ENCODE measurements at places on chromosomes 6 and 20. TPM values are rescaled to one million over a fixed set of nuclear protein-coding genes. Genes with fewer than 3 reads are reported as not detected.
A peak's percentile ranks its signal among the peaks of the same experiment; 100 is the strongest.

VSTM2L gene
- 2.8 TPM for total RNA-seq

SLC35F1 gene
- not detected for total RNA-seq

PRICKLE4 gene
- total RNA-seq: 7.1 TPM

DIDO1 gene
- total RNA-seq: 75.6 TPM

NUS1 gene
- total RNA-seq: 52.0 TPM

MCHR2 gene
- total RNA-seq: not detected

FOXS1 gene
- not detected for total RNA-seq

DNA sequence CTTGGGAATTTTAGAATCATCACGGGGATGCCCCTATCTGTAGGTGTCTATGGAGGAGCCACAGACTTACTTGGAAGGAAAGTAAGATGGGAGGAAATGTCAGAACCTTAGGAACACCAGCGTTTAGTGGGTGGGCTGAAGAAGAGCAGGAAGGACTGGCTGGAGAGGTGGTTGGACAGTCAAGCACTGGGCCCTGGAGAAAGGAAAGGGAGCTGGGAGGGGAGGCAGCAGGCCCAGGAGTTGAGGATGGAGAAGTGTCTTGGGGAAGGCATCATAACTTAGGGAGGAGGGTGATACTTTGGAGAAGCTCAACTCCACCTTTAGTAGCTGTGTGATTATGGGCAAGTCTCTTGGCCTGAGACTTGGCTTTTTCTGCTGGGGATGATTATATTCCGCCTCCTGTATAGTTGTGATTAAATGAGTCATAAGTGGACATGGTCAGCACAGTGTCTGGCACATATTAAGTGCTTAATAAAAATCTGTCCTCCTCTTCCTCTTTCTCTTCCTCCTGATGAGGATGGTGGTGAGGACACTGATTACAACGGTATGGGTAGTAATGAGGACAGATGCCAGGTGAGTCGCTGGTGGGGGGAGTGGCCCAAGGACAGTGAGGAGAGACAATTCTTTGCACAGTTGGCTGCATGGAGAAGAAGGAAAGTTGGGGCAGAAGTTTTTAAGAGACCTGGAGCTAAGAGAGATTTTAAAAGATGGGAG lies 125.7 kb downstream of the TOX2 start:
- no peak for DNase-seq
- no peaks in the 10 kb centered on the region for H3K36me3 ChIP-seq
- H3K4me3 ChIP-seq: no peak overlapping the region
- no peak overlapping the region for H3K27ac ChIP-seq
- H3K27me3 ChIP-seq: peaks cover 100% of the 10 kb centered on the region

DNA sequence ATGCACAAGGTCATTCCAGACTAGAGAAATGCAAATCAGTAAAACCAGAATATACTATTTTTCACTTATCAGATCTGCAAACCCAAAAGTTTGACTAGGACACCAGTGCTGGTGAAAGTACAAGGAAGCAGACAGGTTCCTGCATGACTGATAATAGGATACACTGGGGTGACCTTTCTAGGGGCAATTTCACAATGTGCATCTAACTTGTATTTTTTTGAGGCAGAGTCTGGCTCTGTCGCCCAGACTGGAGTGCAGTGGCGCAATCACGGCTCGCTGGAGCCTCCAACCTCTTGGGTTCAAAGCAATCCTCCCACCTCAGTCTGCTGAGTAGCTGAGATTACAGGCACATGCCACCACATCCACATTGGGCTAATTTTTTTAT lies 11.4 kb downstream of the COMMD7 start:
- peak overlapping the region; percentile 86 for H3K27ac ChIP-seq
- peak; percentile 35 for DNase-seq
- H3K27me3 ChIP-seq: no peaks in the 10 kb centered on the region
- H3K4me1 ChIP-seq: peaks cover 27% of the 10 kb centered on the region
- H3K4me3 ChIP-seq: peak overlapping the region; percentile 45
- H3K36me3 ChIP-seq: peaks cover 15% of the 10 kb centered on the region

DNA sequence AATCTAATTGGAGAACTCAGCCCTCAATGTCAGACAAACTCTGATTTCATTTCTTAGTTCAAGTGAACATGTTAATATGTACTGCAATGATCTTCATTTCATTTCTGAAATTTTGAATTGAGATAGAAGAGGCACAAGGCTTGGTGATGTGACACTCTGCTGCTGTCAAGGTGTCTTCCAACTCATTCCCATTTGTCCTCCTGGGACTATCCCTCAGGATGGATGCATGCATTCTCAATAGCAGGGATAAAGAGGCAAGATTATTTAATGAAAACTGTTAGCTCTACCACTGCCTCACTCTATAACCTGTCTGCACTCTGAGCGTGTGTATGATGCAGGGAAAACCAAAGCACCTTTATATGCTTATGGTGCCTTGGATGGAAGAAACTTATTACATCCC lies 78.7 kb downstream of the PLCB1 start:
- H3K4me1 ChIP-seq: no peaks in the 10 kb centered on the region
- H3K27ac ChIP-seq: no peak overlapping the region
- DNase-seq: no peak
- H3K4me3 ChIP-seq: no peak overlapping the region

- H3K27me3 ChIP-seq: no peaks in the 10 kb centered on the region
- no peak overlapping the region for H3K4me3 ChIP-seq
- no peak for DNase-seq
- H3K36me3 ChIP-seq: no peaks in the 10 kb centered on the region
- no peak overlapping the region for H3K27ac ChIP-seq
- peaks cover 12% of the 10 kb centered on the region for H3K4me1 ChIP-seq
Measured at GRCh38 chr6:135525594-135525993, 28.1 kb upstream of the AHI1 start.

- peaks cover 26% of the 10 kb centered on the region for H3K36me3 ChIP-seq
- no peak for DNase-seq
- peaks cover 19% of the 10 kb centered on the region for H3K4me1 ChIP-seq
- no peak overlapping the region for H3K4me3 ChIP-seq
Measured at GRCh38 chr20:51804754-51805153, 2.4 kb upstream of the SALL4 start.

- DNase-seq: no peak
- no peak overlapping the region for H3K4me3 ChIP-seq
- H3K4me1 ChIP-seq: no peaks in the 10 kb centered on the region
- no peaks in the 10 kb centered on the region for H3K36me3 ChIP-seq
Measured at GRCh38 chr20:24729896-24730605, 219.0 kb upstream of the CST7 start.

GRCh38 chr6:163094881-163095280 lies 319.6 kb upstream of the QKI start:
- no peak overlapping the region for H3K27ac ChIP-seq
- H3K27me3 ChIP-seq: no peaks in the 10 kb centered on the region
- no peaks in the 10 kb centered on the region for H3K36me3 ChIP-seq

DNA sequence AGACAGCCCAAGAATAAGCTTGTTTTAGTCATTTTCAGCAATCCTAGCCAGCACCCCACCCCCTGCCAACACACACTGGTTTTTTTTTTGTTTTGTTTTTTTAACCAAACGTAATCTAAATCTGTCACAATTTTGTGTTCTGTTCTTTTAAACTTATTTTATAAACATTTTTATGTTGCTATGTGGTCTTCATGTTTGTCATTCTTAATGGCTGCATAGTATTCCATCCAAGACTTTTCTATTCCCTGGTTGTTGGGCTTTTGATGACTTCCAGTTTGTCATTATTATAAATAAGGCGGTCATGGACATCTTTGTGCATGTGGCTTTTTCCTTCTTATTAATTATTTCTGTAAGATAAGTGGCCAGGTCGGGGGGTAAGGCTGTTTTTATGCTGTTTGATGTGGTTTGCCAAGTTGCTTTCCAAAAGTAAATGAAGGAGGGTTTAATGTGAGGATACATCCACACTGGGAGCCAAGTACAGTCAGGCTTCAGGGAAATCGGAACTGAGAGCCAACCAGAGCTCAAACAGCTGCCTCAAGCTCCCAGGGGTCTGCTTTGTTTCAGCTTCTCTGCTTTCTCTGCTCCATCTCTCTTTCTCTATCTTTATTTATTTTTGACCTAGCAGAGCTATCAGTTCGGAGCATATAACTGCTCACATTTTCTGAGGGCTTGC lies 125.8 kb downstream of the VEGFA start:
- peaks cover 10% of the 10 kb centered on the region for H3K27me3 ChIP-seq
- no peaks in the 10 kb centered on the region for H3K36me3 ChIP-seq
- no peak overlapping the region for H3K27ac ChIP-seq
- peaks cover 8% of the 10 kb centered on the region for H3K4me1 ChIP-seq
- H3K4me3 ChIP-seq: no peak overlapping the region

GRCh38 chr20:50826121-50826520 lies 31.3 kb downstream of the BCAS4 start:
- no peak overlapping the region for H3K4me3 ChIP-seq
- H3K4me1 ChIP-seq: peaks cover 9% of the 10 kb centered on the region
- H3K27me3 ChIP-seq: no peaks in the 10 kb centered on the region
- H3K27ac ChIP-seq: no peak overlapping the region
- no peaks in the 10 kb centered on the region for H3K36me3 ChIP-seq

DNA sequence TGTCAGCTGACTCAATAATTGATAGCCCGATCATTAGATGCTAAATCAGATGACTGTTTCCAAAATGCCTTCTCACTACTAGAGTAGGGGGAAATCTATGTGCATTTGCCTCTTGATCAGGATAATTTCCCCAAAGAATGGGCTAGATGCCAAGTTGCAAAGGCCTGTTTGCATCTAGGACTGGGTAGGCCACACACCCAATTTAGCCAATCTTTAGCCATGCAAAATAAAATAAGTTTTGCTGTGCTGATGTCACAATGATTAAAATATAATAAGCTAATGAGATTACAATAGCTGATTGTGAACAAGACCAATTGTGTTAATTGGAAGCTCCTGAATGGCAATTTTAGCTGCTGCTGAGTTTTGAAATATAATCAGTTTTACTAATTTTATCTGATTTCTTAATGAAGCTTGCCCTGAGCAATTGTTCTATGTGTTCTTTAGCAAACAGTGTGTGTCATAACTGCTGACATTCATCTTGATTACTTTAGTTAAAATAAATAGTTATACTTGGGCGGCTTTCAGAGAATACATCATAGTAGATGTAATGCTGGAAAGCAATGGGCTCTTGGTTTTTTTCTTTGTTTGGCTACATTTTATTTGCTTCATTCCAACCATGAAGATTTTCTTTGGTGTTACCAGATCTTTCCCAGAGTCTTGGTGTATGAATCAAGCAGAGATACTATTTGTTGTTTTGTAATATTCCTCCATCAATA lies 973.2 kb upstream of the SLC35B3 start:
- DNase-seq: no peak
- H3K36me3 ChIP-seq: peaks cover 8% of the 10 kb centered on the region
- H3K4me1 ChIP-seq: peaks cover 26% of the 10 kb centered on the region
- H3K27me3 ChIP-seq: no peaks in the 10 kb centered on the region
- no peak overlapping the region for H3K27ac ChIP-seq

DNA sequence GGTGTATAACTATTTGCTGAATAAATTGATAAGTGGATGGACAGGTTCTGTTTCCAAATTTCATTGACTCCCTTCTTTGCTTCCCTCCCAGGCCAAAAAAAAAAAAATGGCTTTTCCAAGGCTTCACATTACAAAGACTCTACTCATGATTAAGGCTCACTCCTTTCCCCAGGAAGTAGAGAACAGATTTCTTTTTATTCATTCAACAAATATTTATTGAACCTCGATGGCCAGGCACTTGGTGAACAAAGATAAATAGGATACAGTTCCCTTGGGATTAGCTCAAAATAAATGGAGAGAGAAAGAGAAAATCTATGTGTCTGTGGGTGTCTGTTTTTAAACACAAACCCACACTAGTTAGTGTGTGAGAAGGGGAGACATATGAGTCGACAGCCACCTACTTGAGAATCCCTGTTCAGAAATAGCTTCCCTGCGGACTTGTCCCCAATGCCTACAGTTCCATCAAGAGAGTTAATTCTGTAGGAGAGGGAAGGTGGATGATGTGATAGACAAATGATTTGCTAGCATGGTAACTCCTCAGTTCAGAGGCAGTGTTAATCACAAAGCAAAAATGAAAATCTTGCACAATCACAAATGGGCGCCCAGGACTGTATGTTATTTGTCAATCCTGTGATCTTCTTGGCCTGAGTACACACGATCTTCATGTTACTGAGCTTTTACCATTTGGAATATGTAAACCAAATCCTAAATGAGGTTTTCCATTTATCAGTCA lies 20.3 kb downstream of the TRAF3IP2 start:
- H3K27me3 ChIP-seq: no peaks in the 10 kb centered on the region
- peaks cover 25% of the 10 kb centered on the region for H3K36me3 ChIP-seq
- peak overlapping the region; percentile 21 for H3K27ac ChIP-seq
- DNase-seq: no peak

All from Calu3 (cell line).